ENCODE measurements at places on chromosomes 6 and 20. TPM values are rescaled to one million over a fixed set of nuclear protein-coding genes. Genes with fewer than 3 reads are reported as not detected.

LY86 gene
- not detected for total RNA-seq

GRCh38 chr6:3956054-3956453, 106.9 kb downstream of the FAM50B start:
- DNase-seq: no peak

GRCh38 chr6:85945459-85946185, 302.9 kb upstream of the SYNCRIP start:
- DNase-seq: no peak

DNA sequence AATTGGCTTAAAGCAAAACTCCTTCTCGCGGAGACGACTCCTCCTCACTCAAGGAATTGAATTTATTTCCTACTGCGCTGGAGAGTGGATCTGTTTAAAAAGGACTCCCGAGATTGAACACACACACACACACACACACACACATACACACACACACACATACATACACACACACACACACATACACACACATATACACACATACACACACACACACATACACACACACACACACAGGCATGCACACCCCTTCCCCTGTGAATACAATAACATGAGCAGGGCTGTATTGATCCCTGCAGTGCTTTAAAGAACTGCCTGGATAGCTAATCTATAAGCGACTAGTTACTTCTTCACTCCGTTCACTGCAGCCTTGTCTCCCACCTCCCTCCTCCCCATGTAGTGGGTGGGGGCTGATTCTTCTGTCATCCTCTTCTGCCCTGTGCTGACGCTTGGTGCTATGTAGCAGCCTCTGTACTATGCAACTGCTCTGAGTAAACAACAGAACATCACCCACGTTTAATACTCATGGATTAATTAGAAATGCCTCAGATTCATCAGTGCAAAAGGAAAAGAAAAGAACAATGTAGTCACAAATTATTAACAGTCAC, 549.0 kb downstream of the CDH26 start:
- DNase-seq: no peak

DNA sequence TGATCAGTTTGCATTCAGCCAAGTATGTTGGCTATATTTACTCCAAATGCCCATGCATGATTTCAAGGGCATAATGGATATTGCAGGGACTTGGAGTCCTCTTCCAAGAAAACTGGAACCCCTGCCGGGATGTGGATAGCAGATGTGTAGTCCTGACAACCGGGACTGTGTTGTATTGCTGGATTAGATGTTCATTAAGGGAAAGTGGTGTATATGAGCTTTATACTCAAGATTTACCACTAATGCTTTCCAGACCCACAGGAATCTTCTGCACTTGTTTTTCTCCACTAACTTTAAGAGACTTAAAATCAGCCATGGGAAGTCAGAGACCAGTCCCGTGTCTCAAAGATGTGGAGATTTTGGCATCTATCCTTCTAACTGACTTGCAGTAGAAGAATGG, 770.9 kb downstream of the HDGFL1 start:
- no peak for DNase-seq

GRCh38 chr6:129248946-129249345, 366.0 kb downstream of the LAMA2 start:
- DNase-seq: no peak

DNA sequence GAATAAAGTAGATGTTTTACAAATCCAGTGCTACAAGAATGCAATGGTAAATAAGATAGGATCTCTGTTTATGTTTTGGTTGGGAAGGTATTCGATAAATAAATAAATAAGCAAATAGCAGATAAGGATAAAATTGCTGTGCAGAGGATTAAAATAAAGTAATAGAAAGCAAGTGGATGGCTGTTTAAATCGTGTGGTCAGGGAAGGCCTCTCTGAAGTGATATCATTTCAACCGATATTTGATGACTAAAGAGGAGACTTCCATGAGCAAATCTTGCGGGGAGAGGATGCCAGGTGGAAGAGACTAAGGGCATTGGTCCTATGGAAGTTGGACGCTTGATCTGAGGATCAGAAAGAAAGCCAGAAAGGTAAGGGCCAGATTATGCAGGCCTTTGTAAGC, 92.0 kb upstream of the CCN2 start:
- DNase-seq: no peak

GRCh38 chr6:16898640-16899396, 137.6 kb upstream of the ATXN1 start:
- DNase-seq: no peak

LSM14B gene
- 34.3 TPM for total RNA-seq

DNA sequence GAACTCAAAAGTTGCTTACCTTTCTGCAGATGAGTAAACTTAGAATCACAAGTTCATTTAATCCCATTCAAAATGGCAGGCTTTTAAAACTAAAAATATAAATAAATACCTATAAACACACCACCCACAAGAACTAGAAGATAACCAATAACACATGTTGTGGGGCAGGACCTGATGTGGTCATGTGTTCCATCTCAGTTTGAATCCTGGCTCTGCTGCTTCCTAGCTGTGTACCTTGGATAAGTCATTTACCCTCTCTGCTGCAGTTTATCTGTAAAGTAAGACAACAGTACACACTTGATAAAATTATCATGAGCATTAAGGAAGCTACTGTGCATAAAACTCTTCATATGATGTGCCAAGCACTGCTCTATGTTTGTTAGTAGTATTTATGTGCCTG, 22.0 kb downstream of the TRIM27 start:
- no peak for DNase-seq

DNA sequence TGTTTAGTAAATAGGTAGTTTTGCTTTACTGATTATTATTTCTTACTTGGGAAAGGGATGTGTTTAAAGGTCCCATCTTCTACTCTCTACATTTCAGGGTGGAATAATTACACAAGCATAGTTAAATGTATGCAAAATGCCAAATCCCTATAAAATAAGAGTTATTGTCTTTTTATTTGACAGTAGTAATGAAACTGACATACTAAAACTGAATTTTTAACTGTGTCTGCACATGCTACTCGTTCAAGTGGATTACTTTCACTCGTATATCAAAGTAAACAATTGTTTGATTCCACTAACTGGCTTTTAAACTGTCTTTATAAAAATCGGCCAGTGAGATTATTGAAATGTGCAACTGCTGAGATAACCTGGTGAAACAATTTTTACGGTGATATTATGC, 602.9 kb upstream of the ADGRB3 start:
- DNase-seq: no peak

DNA sequence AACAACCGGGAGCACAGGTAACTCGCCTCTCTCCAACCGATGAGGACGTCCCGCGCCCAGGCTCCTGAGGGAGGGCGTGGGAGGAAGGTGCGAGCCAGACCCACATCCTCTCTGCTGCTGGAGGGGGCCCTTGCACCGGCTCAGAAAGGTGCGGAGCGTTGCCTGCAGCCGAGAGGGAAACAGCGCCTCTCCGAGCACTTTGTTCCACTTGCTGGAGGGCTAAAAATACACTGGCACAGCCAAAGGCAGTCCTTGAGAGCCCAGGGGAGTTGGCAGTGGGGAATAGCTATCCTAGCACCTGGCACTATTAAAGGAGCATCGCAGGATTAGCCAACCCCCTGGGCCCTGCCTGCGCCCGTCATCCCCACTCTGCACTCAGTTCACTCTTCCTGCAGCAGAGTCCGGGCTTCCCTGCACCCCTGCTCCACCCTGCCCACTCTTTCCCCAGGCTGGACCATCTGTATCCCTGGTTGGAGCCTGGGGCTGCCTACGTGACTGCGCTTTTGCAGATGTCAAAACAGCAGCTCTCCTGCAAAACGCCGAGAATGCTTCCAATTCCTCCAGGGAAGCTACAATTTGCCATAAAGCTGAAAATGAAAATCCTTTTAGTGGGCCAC, 108.9 kb downstream of the SNX5 start:
- no peak for DNase-seq

GRCh38 chr6:154292066-154292465, 64.5 kb downstream of the IPCEF1 start:
- no peak for DNase-seq

TRIM40 gene
- not detected for total RNA-seq

Data from Daoy (cell line).